NCI-H1417 treated with DMSO at 0.1 percent for 48 hours (cell line): ENCODE measurements at places on chromosomes 2 and 18.

DNA sequence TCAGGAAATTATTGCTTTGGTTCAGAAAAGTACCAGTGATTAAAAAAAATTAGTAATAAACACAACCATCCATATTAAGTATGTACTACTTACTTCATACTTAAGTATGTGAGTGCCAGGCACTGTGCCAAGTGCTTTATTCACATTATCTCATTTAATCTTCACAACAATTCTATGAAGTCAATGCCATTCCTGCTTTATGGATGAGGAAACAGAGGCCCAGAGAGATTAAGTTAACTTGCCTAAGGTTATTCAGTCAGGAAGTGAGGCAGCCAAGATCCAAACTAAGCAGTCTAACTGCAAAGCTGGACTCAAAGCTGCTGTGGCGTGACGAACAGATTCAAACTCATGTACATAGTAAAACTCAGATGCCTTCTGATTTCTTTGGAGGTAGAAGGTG is 22.3 kb downstream of the DTNB start:
- no peak for DNase-seq

DNA sequence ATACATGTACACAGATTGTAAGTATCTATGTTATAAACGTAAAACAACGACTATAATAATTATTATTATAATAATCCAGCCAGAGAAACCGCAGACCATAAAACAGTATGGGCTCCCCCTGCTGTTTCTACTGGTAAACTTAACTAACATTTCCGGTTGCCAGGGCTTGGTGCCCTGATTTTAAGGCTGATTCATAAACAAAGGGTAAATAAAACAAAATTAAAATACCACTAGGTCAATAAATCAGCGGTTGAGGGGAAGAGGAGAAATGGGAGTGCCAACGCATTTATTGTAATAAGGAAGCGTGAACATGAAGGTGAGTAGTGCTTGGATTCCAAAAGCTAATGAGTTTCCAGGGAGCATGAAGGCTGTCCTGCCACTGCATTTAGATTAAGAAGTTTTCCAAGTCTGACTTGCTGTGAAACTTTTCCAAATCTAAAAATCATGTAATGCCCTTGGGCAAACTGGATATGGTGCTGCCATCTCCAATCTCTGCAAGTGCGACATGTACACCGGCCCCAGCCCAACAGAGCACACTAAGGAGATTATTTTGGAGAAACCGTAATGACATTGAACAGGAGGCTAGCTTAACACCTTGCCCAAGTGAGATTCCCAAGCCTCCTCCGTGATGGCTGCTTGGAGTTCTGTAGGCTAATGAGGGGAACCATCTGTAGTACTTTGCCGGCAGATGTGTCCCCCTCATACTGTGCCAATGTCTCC is 50.7 kb upstream of the HNRNPA3 start:
- DNase-seq, result no peak

- no peak for DNase-seq
Observed at GRCh38 chr2:174138161-174138560, 110.2 kb downstream of the OLA1 start.

GRCh38 chr2:9388199-9388681 is 35.1 kb downstream of the ITGB1BP1 start:
- DNase-seq, result no peak

- no peak for DNase-seq
Observed at GRCh38 chr2:171271971-171272436, 111.3 kb upstream of the TLK1 start.

DNA sequence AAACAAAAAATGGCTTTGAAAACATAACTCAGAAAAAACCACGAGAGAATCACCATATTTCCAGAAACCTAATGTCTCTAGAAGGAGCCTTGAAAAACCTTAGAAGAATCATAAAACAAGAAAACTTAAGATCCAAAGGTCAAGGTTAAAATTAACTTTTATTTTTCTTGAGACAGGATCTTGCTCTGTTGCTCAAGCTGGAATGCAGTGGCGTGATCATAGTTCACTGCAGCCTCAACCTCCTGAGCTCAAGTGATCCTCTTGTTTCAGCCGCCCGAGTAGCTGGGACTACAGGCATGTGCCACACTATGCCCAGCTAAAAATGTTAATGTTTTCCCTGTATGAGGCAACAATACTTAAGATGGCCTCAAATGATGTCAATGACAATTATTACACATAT is 254.2 kb upstream of the SESTD1 start:
- DNase-seq, result no peak

DNA sequence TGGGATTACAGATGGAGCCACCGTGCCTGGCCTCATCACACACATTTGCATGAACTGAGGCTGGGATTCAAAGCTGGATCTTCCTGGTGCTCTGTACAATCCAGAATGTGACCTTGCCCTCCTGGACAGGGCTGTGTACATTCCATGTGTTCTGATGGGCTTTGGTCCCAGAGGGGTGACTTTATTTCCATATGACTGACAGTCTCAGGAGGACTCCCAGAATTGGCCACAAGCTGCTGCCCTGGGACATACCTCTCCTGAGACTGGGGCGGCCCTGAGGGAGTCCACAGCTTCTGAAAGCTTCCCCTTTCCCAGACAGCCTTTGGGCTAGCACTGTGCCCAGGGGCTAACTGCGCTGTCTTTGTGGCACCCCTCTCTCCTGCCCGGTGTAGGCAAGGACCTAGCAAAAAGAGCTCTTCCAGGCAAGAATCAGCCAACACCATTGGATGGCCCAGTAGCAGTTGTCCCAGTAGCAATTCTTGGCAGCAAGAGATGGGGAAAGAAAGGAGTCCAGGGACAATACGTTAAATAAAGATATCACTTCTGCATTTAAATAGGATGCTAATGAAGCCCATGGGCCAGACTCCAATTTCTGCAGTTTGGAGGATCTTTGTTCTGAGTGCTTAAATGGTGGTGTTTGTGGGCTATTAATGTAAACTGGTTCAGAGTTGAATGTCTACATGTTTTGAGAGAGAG is 26.4 kb upstream of the ZNF532 start:
- DNase-seq, result no peak

GRCh38 chr2:19219060-19219459 is 139.4 kb downstream of the OSR1 start:
- no peak for DNase-seq

DNA sequence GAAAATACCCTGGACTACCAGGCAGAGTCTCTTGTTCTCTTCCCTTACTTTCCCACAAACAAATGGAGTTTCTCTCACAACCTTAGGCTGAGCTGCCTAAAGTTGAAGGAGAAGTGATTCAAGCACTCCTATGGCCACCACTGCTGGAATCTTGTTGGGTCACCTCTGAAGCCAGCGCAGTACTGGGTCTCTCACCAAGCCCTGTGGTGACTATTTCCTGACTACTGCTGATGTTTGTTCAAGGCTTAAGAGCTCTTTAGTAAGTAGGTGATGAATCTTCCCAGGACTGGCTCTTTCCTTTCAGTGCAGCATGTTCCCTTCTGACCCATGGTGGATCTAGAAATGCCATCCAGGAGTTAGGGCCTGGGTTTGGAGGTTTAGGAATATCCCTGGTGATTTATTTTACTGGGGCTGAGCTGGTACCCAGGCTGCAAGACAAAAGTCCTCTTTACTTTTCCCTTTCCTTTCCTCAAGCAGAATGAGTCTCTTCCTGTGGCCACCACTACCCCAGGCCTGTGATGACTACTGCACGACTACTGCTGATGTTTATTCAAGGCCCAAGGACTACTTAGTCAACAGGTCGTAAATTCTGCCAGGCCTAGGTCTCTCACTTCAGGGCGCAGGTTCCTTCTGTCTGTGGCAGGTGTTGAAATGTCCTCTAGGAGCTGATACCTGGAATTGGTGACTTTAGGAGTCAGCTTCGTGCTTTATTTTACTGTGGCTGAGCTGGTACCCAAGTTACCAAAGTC is 121.8 kb downstream of the SLC4A10 start:
- DNase-seq, result no peak

DNA sequence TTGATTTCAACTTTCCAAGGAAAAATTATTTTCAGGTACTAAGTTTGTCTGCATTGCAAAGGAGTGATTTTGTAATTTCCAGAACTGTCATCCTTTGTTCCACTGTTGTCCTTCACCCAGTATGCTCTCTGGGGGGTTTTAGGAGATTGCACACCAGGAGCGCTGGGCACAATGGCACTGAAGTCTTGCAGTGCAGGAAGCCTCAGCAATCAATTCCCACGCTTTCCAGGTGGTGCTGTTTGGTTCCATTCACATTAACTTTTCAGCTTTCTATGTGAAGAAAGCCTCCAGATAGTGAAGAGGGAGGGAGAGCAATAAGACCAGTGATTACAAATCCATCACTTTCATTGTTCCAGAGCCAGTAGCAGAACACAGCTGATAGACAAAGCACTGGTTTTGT is 344.0 kb upstream of the VWC2L start:
- no peak for DNase-seq

DNA sequence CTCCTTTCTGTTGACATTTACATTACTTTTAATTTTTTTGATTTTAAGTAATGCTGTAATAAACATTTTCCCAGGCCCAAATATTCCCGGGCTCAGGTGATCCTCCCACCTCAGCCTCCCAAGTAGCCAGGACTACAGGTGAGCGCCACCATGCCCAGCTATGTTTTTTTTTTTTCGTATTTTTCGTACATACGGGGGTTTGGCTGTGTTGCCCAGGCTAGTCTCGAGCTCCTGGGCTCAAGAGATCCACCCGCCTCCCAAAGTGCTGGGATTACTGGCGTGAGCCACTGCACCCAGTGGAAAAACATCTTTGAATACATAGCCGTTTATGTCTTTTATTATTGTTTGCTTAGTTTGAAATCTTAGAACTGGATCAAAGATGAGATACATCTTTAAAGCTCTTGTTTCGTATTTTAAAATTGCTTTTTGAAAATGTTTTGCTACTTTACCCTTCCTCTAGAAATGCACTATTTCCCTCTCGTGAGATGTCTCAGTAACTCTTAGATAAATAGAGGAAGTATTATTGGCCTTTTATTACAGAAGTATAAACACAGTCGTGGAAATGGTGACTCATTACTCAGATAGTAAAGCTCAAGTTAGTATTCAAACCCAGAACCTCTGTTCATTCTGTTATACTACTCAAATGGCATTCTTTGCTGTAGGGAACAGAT is 2.4 kb downstream of the SMCHD1 start:
- no peak for DNase-seq
